ENCODE measurements at places on chromosomes 1 and 21.
A peak's percentile ranks its signal among the peaks of the same experiment; 100 is the strongest.

DNA sequence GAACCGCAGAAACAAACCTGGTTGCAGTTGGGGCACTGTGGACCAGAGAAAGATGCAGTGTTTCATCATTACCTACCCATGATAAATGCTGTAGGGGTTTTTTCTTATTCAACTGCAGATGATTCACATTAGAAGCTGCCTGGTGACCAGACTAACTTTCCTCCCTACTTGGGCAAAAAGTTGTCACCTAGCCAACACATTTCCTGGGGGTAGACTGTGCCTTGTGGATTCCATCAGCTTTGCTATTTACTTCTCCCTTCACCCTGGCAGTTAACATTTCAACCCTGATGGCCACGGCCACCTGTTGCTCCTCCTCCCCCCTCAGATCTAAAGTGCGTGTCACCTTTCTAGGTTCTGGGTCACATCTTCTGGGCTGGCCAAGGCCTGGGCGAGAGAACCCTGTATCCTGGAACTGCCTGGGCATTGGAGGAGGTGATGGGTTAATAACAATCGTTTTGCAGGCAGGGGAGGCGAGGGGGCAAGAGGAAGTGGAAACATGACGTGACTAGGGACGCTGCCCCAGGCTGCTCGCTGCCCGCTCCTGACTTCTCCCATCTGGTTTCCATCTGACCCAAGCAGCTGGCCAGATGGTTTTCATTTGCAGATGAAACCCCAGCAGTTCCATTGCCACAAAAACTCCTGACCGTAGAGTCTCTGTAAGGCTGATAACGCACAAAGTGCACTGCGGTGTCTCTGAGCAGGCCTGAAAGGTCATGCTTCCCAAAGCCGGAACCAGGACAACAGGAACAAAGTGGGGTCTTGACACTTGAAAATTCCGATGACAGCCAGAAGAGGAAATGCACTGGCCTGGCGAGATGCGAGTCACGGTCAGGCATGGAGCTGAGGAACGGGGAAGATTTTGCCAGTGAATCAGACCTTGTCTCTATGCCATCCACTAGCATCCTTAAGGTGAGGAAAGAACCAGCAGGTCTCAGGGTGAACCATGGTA, 36.6 kb downstream of the CAPZB start:
- no peak for DNase-seq

DNA sequence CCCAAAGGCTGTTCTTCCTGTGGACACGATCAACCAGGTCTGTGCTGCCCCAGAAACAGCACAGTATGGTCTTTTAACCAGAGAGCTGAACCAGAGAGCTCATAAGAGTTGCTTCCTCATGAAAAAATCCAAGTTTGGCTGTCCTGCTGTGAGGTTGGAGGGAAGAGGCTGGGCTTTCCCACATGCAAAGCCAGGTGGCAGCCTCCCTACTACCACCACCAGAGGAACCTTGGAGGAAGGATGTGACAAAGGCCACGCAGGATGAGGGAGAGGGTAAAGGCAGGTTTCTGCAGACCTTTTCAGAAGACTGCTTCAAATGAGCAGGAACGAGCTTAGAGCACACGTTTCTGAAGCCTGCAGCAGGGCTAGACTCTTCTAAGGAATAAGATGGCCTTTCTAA, 27.1 kb downstream of the FAM78B start:
- no peak for DNase-seq

- no peak for DNase-seq
Observed at GRCh38 chr1:247274605-247275256, 18.9 kb downstream of the VN1R5 start.

DNA sequence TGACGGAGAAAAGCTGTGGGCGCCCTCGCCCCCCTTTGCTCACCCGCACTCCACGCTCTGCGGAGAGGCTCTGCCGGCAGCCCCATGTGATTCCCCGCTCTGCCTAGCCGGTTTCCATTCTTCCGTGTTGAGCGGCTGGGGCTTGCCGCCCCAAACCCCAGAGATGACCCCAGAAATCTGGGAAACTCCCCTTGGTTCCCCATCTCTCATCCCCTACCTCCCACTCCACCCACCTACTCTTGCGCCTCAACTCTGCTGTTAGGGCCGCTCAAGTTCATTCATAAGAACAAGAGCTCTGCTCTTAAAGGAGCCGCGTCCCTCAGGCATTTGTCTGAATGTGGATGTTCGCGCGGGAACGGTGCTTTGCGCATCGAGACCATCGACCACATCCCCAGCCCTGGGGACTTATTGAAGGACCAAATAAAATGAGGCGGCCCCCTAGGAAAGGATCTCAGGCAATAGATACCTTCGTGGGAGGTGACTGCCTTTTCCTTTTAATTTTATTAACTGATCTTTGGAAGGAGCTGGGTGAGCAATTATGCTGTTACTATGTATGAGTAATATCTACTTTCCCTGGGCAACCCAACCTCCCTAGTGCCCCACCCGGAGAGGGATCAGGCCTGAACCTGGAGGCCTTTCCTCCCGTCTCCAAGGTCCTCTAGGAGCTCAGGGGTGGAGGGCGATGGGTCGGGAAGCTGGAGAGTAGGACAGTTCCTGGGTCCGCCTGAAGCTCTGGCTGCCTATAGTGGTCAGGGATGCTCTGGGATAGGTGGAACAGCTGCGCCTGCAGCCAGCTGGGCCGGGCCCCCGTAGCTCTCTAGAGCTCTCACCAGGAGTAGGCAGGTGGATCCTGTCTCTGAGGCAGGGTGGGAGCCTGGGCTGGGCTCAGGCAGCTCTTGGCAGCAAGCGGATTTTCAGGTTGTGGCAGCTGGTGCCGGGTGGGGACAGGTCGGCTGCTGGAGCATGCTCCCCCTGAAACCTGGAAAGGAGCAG, 898 bp downstream of the MFSD2A start:
- DNase-seq, result peak; percentile 60

DNA sequence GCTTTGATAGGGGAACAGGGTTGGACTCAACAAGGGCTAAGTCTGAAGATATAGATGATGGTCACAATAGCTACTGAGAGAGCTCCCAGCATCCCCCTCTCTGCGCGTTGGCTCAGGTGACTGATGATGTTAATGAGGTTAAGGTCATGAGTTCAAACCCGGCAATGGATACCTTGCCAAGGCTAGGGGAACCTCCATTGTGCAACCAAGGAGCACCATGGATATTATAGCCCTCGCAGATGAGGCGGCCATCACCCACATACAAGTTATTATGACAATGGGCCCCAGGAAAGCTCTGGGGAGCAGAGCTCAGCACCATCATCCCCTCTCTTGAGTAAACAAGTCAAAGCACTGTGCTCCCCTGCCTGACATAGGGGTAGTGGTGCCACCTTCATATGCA, 8.2 kb downstream of the KCNA2 start:
- DNase-seq, result no peak

- DNase-seq, result no peak
Observed at GRCh38 chr1:61746813-61747212, 4.5 kb downstream of the PATJ start.

- DNase-seq, result no peak
Observed at GRCh38 chr1:193260896-193261295, 74.5 kb upstream of the B3GALT2 start.

DNA sequence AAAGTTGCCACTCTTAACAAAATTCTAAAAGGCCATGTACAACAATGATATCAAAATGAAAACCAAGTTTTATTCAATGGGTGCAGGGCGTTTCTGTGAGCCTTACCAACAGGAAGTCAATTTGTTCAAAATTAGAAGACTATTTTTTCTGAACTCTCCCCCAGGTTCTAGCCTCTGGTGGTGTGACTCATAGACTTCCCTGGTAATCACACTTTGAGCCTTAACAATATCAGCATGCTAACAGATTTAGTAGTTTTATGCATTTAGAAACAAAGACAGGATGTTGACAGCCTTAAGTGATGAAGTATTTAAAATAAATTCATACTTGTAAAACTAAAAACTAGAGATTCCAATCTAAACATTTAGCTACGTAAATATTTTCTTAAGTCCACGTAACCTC, 88.4 kb downstream of the LRRC8C start:
- DNase-seq, result no peak

- no peak for DNase-seq
Observed at GRCh38 chr1:234848972-234849649, 239.1 kb upstream of the IRF2BP2 start.

DNA sequence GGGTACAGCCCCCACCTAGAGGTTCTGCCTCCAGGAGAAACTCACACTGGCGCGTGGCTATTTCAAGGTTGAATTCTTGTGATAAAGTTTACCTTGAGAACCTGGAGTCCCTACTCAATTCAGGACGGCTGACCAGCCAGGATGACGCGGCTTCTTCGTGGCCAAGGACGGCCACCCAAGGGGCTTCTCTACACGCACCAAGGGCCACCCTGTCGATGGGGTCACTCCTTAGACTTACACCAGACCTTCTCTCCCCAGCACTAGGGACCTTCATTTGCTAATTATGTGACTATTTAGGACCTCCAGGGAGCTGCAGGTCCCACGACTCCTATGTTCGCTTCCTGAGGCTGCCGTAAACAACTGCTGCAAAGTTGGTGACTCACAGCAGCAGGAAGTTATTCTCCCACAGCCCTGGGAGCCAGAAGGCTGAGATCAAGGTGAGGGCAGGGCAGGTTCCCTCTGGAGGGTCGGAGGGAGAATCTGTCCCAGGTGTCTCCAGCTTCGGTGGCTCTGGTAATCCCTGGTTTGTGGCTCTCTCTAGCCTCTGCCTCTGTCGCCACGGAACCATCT, 135.9 kb downstream of the NPHP4 start:
- DNase-seq, result no peak
